ENCODE measurements at places on chromosomes 6 and 20. TPM values are rescaled to one million over a fixed set of nuclear protein-coding genes. Genes with fewer than 3 reads are reported as not detected.

PPT2 gene
- total RNA-seq: 38.2 TPM

CSNK2A1 gene
- 599 TPM for total RNA-seq

CRYBG1 gene
- total RNA-seq: 0.40 TPM

KHDC1 gene
- 7.0 TPM for total RNA-seq

PSMB8 gene
- total RNA-seq: 2.0 TPM

SIGLEC1 gene
- not detected for total RNA-seq

VNN1 gene
- not detected for total RNA-seq

TPD52L1 gene
- 2.7 TPM for total RNA-seq
